NK-92 treated with Interleukin-12 subunit alpha and Interleukin-12 subunit beta, amount 100 ng/mL, for 24 hours (cell line): ENCODE measurements at places on chromosomes 11 and 22.

GRCh38 chr11:80860632-80861031 lies 1419.8 kb upstream of the TENM4 start:
- no peak for DNase-seq

GRCh38 chr11:73384872-73385689 lies 8.9 kb downstream of the RELT start:
- no peak for DNase-seq

DNA sequence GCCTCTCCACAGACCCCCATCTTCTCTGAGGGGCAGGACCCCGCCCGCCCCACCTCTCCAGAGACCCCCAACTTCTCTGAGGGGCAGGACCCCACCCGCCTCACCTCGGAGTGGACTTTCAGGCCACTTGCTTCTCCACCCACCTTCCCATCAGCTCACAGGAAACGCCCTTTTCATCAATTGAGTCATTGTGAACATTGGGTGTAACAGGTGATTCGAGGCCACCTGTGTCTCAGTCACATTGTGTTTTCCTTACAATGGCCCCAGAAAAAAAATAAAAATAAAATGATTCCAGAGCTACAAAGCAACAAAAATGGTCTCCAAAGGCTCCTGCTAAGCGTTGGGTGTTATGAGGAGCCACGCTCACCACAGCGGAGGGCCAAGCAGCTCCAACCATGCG lies 36.0 kb downstream of the BRD1 start:
- no peak for DNase-seq

- no peak for DNase-seq
Observed at GRCh38 chr11:90947930-90948329, 725.1 kb upstream of the CHORDC1 start.

DNA sequence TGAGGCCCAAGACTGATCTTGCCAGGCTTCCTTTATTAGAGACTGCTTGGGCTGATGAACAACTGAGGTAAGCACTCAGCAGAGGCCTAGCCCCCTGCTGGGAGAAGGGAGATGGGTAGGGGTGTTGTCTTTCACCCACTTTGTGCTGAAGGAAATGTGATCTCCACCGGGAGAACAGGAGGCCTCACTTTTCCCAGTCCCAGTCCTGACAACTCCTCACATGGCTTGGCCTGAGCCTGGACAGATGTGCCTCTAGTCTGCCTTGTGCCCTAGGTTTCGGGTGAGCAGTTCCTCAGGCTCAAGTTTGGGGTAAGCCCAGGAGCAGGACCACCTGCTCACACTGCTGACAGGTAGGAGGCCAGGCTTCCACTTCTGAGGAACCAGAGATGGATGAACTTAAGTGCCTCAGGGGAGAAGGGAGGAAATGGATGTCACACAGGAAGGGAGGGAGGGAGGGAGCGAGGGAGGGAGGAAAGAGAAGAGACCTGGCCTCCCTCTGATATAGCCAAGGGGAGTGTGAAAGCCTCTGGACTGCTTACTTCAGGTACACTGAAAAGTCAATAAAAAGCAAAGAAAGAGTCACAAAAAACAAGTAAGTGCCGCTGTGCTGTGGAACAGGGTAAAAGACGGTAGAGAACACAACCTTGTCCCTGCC lies 8.1 kb downstream of the CLPB start:
- DNase-seq = no peak

DNA sequence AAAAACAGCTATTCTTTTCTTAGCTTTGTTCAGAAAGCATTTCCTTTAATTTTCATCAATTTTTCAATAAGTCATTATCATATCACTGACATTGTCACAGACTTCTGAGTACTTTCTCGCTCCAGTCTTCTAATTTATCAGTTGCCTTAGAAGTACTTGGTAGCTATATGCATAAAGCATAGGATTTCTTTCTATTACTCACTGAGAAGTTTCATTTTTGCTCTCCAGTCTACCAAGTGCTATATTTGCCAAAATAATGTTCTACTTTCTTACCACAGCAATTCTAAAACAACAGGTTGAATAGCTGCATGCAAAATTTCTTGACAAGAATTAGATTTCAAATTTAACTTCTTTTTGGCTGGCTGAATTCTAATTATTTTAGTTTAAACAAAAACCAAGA lies 116.3 kb downstream of the STK33 start:
- no peak for DNase-seq

DNA sequence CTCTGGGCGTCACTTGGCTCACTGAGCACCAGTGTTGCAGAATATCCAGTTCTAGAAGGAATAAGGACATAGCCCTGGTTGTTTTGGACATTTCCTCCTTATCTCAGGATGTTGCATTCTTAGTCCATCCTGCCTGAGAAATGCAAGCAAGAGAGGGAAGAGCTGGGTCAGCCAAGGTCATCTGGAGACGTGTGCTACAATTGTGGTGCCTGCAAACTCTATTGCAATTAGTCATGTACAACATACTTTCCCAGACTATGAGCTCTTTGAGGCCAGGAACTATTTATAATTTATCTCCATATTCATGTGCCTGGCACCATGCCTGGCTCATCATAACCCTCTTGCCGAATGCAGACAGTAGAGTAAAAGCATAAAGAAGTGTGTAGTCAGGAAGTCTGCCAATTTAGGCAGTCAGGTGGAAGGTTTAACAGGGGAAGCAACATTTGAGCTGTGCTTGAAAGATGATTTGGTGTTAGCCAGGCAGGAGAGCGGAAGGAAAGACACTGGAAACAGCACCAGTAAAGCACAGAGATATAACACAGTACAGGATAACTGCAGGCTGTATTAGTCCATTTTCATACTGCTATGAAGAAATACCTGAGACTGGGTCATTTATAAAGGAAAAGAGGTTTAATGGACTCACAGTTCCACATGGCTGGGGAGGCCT lies 129.4 kb upstream of the PAX6 start:
- DNase-seq = no peak

DNA sequence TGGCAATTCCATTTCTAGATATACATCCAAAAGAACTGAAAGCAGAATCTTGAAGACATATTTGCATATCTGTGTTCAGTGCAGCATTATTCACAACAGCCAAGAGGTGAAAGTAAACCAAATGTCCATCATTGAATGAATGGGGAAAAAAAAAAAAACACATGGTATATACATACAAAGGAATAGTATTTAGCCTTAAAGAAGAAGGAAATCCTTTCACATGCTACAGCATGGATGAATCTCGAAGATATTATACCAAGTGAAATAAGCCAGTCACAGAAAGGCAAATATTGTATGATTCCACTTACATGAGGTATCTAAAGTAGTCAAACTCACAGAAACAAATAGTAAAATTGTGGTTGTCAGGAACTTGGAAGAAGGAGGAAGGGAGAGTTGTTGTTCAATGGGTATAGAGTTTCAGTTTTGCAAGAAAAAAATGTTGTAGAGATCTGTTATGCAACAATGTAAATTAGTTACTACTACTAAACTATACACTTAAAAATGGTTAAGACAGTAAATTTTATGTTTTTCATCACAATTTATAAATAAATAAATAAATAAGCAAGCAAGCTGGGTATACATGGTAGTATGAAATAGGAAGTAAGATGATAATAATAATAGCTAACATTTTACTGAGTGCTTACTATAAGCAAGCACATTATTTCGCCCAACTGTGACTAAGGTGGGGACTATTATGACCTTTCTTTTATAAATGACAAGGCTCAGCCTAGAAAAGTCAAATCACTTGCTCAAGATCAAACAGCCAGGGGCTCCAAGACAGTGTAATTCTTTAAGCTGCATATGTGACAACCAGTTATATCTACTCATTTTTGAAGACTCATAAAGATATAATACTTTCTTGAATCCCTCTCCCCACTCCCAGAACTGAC lies 50.0 kb downstream of the FAM168A start:
- no peak for DNase-seq

GRCh38 chr11:27287205-27287604 lies 75.8 kb downstream of the CCDC34 start:
- DNase-seq = no peak
